Sigmoid colon (tissue), 7 donors: ENCODE measurements at places on chromosomes 11 and 22. TPM values are rescaled to one million over a fixed set of nuclear protein-coding genes. Genes with fewer than 3 reads are reported as not detected.

DNA sequence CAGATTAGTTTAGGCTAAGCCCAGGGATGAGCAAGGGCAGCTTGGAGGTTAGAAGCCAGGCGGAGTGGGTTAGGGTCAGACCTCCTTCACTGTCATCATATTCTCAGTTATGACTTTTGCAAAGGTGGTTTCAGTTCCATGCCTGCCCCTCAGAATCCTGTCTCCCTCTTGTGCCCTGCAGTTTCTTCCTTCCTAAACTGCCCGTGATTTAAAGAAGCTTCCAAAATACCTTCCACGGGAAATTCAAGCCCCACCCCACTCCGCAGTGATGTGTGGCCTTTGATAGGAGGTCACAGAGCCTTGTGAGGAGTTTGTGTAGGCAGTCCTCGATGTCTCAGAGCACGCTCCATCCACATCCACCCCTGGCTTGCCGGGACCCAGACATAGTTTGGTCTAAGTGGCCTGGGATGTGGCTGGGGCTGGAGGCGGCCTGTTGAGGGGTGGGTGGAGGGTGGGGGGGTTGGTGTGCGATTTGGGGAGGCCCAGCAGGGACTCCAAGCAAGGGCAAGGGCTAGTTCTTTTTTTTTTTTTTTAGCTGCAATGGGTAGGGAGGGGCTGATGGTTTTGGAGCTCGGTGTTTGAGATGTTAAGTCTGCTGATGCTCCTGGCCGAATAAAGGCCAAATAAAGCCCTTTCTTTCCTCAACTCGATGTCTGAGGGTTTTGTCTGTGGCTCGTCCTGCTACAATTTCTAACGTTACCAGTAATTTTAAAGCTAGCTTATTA is 1.6 kb upstream of the IFITM1 start:
- peak overlapping the region; percentile 36 for H3K4me3 ChIP-seq
- peaks cover 19% of the 10 kb centered on the region for H3K4me1 ChIP-seq
- peaks cover 19% of the 10 kb centered on the region for H3K27me3 ChIP-seq
- DNase-seq, result no peak

- H3K4me3 ChIP-seq, result no peak overlapping the region
- H3K4me1 ChIP-seq, result no peaks in the 10 kb centered on the region
- H3K27ac ChIP-seq, result no peak overlapping the region
- no peaks in the 10 kb centered on the region for H3K36me3 ChIP-seq
- no peak for DNase-seq
- no peaks in the 10 kb centered on the region for H3K27me3 ChIP-seq
Measured at GRCh38 chr11:101061606-101062005, 68.0 kb downstream of the PGR start.

DNA sequence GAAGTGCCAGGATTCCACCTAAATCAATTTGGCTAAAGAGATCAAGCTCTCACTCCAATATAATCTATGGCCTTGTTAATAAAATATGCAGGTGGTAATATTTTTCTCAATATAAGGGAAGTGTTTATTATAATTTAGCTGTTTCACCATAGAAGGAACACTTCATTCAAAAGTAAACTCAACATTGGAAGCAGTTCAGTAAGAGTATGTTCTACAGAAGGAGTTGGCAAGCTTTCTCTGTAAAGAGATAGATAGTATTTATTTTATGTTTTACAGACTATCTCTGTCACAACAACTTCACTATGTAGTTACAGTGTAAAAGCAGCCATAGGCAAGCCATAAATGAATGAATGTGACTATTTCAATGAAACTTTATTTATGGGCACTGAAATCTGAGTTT is 313.6 kb upstream of the ANO3 start:
- H3K4me1 ChIP-seq, result peaks cover 9% of the 10 kb centered on the region
- DNase-seq, result no peak
- H3K27ac ChIP-seq, result no peak overlapping the region
- H3K36me3 ChIP-seq, result no peaks in the 10 kb centered on the region
- H3K27me3 ChIP-seq, result no peaks in the 10 kb centered on the region
- no peak overlapping the region for H3K4me3 ChIP-seq

DNA sequence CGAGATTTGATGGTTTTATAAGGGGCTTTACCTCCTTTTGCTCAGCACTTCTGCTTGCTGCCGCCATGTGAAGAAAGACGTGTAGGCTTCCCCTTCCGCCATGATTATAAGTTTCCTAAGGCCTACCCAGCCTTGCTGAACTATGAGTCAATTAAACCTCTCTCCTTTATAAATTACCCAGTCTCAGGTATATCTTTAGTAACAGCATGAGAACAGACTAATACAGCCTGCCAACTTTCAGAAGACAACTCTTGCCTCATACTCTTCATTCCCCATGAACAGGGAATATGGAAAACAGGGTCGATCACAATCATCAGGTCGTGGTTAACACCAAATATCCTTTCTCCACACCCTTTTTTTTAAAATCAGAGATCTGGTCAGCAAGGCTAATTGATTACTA is 83.0 kb downstream of the MPPED2 start:
- no peak for DNase-seq
- H3K4me3 ChIP-seq, result no peak overlapping the region
- no peaks in the 10 kb centered on the region for H3K27me3 ChIP-seq

GRCh38 chr11:114413958-114414357 is 13.5 kb downstream of the RBM7 start:
- no peak for DNase-seq
- H3K36me3 ChIP-seq, result peaks cover 2% of the 10 kb centered on the region
- H3K27ac ChIP-seq, result no peak overlapping the region
- no peaks in the 10 kb centered on the region for H3K4me1 ChIP-seq
- no peaks in the 10 kb centered on the region for H3K27me3 ChIP-seq

DNA sequence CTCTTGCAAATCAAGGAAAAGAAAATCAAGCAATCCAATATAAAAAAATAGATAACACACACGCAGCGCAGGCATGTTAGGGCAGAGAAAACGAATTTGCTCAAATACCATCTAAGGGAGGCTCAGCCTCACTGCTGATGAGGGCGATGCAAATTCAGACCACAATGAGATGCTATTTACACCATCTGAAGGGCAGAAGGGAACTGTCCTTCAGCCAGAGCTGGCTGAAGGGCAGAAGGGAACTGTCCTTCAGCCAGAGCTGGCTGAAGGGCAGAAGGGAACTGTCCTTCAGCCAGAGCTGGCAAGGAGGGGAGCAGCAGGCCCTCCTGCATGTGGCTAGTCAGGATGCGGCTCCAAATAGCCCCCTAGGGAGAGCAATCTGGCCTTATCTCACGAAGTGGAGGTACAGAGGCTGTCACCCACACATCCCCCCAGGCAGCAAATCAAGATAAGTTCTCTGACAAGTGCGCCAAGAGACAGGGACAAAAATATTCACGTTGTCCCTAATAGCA is 7.6 kb upstream of the SLC39A13 start:
- H3K4me1 ChIP-seq, result peaks cover 14% of the 10 kb centered on the region
- no peaks in the 10 kb centered on the region for H3K27me3 ChIP-seq
- peak overlapping the region; percentile 42 for H3K4me3 ChIP-seq
- H3K27ac ChIP-seq, result peak overlapping the region; percentile 76

- H3K27me3 ChIP-seq, result no peaks in the 10 kb centered on the region
- no peak for DNase-seq
- no peak overlapping the region for H3K27ac ChIP-seq
- no peaks in the 10 kb centered on the region for H3K4me1 ChIP-seq
- no peak overlapping the region for H3K4me3 ChIP-seq
Measured at GRCh38 chr11:121057922-121058321, 34.0 kb downstream of the TBCEL start.

DNA sequence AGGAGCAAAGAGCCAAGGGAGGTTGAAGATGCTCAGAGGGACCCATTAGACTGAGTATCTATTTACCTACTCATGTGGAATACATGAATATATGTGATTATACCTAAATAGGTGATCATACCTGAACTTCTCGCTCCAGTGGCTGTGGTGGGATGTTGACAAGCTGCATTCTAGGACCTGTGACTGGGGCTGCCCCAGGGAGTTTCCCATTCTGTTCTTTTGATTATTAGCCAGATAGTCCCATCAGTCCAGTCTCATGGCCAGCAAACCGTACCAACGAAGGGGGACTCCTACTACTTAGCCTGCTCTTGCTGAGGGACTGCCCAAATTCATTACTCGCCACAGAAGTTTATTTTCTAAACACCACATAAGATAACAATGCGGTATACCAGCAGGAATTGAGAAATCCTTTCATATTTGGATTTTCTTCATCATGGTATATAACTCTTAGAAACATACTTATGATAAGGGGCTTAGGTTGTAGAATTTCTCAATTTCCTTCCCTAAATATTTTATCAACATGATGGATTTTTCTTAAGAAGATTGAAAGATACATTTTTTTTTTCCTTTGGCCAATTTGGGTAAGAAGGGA is 273.9 kb downstream of the NTM start:
- no peaks in the 10 kb centered on the region for H3K36me3 ChIP-seq
- H3K4me3 ChIP-seq, result no peak overlapping the region
- no peaks in the 10 kb centered on the region for H3K4me1 ChIP-seq
- no peak for DNase-seq
- no peak overlapping the region for H3K27ac ChIP-seq

GRCh38 chr11:62553080-62553838 is 6.7 kb upstream of the AHNAK start:
- H3K27me3 ChIP-seq, result no peaks in the 10 kb centered on the region
- DNase-seq, result peak; percentile 95
- peak overlapping the region; percentile 97 for H3K27ac ChIP-seq
- H3K4me3 ChIP-seq, result peak overlapping the region; percentile 29
- peaks cover 9% of the 10 kb centered on the region for H3K36me3 ChIP-seq

DNA sequence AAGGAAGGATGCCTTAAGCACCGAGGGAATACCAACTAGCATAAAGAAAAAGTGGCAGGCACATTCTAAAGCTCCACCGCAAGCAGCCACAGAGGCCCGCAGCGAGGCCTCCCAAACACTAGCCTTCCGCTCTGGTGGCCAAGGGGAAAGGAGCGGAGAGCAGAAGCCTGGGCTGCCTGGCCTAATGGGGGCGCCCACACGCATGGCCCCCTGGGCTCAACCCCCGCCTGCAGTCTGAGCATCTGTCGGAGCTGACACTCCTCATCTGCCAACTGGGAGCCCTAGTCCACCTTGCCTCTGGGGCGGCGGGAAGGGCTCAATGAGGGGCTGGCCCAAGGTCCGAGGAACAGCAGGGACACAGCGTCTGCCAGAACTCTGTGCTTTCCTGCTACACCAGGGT is 50.1 kb upstream of the WNT11 start:
- no peaks in the 10 kb centered on the region for H3K36me3 ChIP-seq
- H3K4me3 ChIP-seq, result no peak overlapping the region
- no peak overlapping the region for H3K27ac ChIP-seq
- DNase-seq, result no peak
- no peaks in the 10 kb centered on the region for H3K4me1 ChIP-seq

DNA sequence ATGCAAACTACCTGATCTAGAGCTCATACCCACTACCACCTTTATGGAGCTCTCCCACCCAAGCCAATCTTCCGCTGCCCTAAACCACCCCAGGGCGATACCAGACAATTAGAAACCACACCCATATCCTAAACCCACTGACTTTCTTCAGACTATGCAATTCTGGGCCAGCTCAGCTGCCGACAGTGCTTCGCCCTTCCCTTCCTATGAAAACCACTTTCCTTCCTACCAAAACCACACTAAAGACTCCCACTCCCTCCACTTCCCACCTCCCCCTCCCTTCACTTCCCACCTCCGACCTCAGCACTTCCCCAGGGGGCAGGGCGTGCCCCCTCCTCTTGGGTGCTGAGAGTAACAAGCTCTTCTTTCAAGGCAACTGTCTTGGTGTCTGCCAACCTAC is 25.1 kb downstream of the B3GAT1 start:
- no peaks in the 10 kb centered on the region for H3K36me3 ChIP-seq
- H3K27me3 ChIP-seq, result no peaks in the 10 kb centered on the region
- H3K4me1 ChIP-seq, result no peaks in the 10 kb centered on the region
- H3K27ac ChIP-seq, result no peak overlapping the region
- H3K4me3 ChIP-seq, result no peak overlapping the region

GRCh38 chr11:104402812-104403521 is 239.0 kb upstream of the PDGFD start:
- DNase-seq, result no peak
- H3K27me3 ChIP-seq, result no peaks in the 10 kb centered on the region
- no peaks in the 10 kb centered on the region for H3K4me1 ChIP-seq
- H3K27ac ChIP-seq, result no peak overlapping the region
- no peak overlapping the region for H3K4me3 ChIP-seq

The OR2AG2 gene
- not detected for total RNA-seq

The PIWIL4 gene
- 3.5 TPM for total RNA-seq
